ENCODE measurements at places on chromosomes 6 and 20.

DNA sequence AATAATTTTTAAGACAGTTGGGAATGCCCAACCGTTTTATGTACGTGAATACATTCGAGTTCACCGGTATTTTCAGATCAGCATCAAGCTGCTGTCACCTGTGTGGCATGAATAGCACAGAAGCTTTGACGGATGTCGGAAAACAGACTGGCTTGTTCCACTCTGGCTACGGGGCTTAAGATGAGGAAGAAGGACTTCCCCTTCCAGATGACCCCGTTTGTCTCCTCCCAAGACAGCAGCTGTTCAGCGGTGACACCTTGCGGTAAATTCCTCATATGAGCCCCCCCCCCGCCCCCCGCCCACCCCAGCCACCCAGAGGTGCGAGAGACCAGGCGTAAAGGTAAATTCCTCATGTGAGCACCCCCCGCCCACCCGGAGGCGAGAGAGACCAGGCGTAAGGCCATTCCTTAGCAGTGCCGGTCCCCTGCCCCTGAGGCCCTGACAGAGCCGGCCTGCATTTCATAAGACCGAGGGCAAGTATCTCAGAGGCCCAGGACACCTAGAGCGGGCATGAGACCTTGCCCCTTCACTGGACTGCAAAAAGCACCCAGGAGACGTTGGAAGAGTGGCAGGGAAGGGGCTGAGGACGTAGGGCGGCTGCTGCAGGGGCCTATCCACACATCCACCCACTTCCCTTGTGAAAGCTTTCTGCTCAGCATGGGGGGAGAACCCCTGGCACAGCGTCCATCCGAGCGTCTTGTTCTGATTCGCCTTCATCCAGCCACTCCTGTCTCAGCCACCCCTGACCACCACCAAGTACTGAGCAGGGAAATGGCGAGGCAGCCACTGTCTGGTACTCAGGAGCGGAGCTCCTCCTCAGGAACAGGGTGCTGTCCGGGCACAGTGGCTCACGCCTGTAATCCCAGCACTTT, 7.3 kb upstream of the PCMTD2 start:
- DNase-seq: no peak

DNA sequence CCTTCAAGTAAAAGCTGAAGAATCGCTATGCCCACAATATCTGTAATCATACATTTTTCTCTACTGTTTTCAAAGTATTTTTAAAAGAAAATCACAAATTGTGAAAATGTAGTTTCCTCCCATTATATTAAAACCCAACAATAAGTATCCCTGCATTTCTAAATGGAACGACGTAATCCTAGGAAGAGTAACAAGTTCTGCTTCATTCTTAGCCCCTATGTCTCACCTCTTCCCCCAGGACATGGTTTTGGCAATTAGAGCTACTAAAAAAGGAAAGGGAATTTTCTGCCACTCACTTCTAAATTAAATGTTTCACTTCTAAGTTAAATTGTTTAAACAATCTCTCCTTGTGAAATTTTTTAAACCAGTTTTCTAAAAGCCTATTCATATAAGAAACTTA, 47.4 kb downstream of the TBPL1 start:
- DNase-seq: no peak

- no peak for DNase-seq
These were observed 26.6 kb upstream of the FBXL4 start for GRCh38 chr6:98974309-98974708.

DNA sequence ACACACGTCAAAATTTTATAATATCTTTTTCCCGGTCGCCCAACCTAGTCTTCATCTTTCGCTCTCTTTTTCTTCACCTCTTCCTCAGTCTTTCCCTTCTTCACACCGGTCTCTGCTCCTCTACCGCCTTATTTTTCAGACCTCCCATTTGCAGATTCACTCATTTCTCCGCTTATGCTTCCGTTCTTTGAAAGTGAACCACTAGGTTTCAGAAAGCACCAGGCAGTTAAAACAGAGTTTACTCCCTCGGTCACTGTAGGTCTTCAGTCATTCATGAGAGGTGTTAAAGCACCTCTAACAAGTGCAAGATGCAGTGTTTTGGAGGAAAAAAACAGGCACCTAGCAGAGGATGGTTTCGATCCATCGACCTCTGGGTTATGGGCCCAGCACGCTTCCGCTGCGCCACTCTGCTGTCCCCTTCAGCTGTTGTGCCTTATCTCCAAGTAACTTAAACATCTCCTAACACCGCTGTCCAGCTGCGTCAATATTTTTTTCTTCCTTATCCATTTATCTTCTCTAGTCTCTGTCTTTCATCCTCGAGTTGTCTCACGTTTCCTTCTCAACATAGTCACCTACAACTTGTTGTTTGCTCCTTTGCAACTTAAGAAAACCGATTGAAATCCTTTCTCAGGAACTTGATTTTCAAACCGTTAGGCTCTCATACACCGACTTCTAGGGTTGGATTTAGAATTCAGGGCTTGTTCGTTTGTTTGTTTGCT, 119.7 kb upstream of the ZNF184 start:
- peak; percentile 91 for DNase-seq

GRCh38 chr6:27503436-27504030, 30.6 kb upstream of the ZNF184 start:
- DNase-seq: peak; percentile 78

DNA sequence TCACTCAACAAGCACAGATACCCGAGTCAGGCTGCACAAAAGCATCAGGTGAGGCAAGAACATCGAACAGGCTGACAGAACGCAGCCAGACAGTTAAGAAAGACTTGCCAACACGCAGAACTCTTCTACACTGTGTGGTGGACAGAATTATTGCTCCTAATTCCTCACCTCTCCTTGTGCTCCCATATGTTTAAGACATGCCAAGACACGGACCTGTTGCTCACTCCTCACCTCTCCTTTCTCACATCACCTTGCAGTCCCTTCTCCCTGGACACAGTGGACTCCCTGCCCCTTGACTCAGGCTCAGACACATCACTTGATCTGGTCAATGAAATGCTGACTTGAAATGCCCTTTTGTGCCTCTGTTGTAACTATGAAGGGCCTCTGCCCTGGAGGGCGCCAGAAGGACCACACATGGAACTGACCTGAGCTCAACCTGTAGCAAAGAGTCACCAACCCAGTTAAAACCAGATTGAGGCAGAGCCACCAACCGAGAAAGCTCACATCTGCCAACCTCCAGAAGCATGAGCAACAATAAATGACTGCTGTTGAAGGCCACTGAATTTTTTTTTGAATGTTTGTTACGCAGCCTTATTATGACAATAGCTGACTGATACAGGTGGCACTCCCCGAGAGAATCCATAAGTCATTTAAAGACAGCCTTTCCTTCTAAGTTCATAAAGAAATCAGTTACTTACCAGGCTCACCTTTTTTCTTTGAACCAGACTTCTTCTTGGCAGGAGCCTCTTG, 24.0 kb downstream of the RRBP1 start:
- no peak for DNase-seq

DNA sequence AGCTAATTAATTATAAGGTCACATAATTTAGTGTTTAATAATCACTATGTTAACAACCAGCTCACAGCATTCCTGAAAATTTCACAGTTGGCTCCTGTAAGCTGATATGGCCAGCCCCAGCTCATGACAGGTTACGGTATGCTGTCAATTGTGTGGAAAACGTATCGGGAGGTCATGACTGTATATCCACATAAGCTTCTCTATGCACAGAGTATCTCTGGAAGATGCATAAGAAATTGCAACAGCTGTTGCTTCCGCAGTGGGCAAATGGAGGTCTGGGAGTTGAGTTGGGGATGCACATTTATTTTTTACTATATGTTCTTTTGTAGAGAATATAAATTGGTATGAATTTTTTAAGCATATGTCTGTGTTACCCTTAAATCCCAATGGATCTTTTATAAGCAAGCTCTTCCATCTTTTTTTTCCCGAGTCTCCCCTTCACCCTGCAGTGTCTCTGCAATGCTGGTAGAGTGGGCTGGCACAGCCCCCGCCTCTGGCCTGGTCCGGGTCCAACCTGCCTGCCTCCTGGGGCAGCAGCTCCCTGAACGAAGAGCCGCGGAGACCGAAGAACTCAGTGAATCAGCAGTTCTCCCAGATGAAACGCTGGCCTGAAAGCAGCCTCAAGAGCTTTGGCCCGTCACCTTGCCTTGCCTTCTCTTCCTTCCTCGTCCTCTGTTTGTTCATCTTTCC, 139.9 kb upstream of the CDYL start:
- no peak for DNase-seq

GRCh38 chr6:169654598-169655391, 47.0 kb downstream of the WDR27 start:
- peak; percentile 26 for DNase-seq

- DNase-seq: no peak
These were observed 9.2 kb upstream of the GUCA1A start for GRCh38 chr6:42163981-42164380.

- no peak for DNase-seq
These were observed 2.4 kb upstream of the EIF6 start for GRCh38 chr20:35286899-35287508.

DNA sequence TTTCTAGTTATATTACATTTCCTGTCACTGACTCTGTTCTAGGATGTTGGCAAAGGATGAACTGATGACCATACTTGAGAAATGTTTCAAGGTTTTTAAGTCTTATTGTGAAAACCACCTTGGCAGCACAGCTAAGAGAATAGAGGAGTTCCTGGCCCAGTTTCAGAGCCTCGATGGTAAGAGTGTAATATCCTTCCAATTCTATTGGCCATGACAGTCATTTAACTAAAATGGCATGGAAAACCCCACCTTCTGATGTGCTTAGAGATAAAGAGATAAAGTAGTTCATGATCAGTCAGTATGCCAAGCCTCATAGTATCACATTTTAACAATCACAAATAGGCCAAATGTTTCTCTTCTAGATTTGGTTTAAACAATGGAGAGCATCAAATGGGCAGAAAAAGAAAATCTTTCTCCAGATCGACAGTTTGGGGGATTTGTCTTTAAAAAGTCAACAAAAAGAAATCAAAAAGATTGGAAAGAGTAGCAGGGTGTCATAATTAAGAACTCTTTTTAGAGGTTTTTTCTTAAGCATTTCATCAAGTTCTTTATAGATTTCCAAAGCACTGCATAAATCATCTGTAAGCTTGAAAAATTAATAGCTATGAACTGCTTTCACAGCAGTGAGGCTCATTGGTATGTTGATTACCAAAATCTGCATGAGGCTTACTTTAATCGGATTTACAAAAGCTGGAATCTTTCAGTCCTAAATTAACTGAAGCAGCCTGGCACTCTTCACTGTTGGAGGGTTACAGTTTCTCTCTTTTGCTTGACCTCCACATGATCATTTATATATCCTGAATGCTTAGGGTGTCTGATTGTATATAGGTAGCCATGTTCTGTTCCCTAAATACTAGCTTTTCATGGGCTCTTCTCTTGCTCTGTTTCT, 48.7 kb downstream of the AKIRIN2 start:
- no peak for DNase-seq

DNA sequence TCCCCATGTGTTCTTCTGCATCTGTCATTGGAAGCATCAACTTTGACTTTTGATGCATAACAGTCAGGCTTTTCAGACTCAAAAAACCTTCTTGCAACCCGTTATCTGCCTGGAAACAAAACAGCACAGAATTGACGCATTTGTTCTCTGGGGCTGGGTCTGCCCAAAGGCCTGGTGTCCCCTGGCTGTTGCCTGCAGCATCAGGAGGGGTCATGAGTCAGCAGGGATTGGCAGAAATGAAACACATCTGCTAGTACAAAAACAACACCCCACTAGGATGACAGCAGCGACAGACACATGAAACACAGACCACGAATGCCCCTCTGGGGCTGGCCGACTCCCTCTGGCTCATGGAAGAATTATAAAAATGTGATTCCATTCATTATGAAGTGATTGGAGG, 157.6 kb upstream of the INSM1 start:
- DNase-seq: no peak

- DNase-seq: no peak
These were observed 1283.3 kb upstream of the GJE1 start for GRCh38 chr6:140849456-140849855.

DNA sequence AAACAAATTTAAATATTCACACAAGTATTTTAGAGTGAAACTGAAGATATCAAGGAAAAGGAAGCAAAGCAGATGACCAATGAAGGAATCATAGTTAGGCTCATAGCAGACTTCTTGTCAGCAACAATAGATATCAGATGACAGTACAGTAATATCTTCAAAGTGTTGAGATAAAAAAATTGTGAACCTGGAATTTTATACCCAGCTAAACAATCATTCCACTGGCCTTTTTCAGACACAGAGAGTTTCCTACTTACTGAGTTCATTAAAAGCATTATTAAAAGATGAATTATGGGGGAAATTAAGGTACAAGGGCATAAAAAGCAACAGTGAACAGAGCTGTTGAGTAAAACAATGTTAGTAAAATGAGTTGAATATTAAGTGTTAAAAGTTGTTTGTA, 254.6 kb downstream of the UST start:
- no peak for DNase-seq

- DNase-seq: no peak
These were observed 699 bp downstream of the PTPRT start for GRCh38 chr20:43188861-43189553.

- no peak for DNase-seq
These were observed 415.5 kb upstream of the MAN1A1 start for GRCh38 chr6:119764927-119765681.

GRCh38 chr20:23049201-23050075, at the start of gene THBD:
Gene THBD, minus strand, starts transcription at chr20:23049672. Its CDS starts 168 bp downstream, at chr20:23049504.
- no peak for DNase-seq

GRCh38 chr6:140437619-140438345, 1063.3 kb upstream of the CITED2 start:
- DNase-seq: no peak

DNA sequence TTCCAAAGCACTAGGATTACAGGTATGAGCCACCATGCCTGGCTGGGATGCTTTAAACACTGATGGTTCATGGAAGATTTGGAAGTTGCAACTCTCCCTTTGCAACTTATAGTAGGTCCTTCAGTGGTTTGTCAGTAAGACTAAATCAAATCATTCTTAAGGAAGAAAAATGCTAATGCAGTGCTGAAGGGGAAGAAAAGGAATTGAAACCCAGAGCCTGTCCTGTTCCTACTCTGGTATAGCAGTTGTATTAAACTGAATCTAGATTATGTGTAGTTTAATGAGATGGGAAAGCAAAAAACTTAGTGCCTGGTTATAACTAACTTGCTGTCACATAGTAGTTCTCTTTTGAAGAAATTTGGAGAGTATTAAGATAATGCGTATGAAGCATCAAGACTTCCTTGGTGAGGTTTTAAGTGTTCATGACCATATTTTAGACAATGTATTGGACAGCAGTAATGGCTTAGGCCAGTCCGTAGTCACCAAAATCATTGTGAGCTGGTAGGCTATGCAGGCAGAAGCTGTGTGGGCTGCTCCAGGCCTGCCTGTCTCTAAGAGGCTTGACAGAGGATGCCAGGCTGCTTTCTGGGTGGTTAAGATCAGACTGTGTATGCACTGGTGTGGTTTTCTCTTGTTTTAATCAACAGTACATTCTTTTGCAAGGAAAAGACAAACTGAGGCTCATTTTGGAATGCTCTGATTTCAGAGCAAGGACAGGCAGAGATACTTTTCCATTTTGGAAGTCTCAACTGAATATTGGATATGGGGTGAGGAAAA, 14.0 kb downstream of the PAQR8 start:
- no peak for DNase-seq

- peak; percentile 98 for DNase-seq
These were observed 57.5 kb downstream of the RIN2 start for GRCh38 chr20:19815553-19815991.

- DNase-seq: no peak
These were observed 60.8 kb downstream of the FAM83B start for GRCh38 chr6:54907355-54907754.
